ENCODE measurements at places on chromosomes 6 and 20.
A peak's percentile ranks its signal among the peaks of the same experiment; 100 is the strongest.

GRCh38 chr20:5189917-5190316 lies 63.1 kb downstream of the CDS2 start:
- no peak for DNase-seq
- H3K27me3 ChIP-seq, result no peaks in the 10 kb centered on the region
- H3K4me3 ChIP-seq, result no peak overlapping the region
- H3K36me3 ChIP-seq, result peaks cover 7% of the 10 kb centered on the region

GRCh38 chr6:39695447-39695846 lies 29.8 kb downstream of the KIF6 start:
- no peak overlapping the region for H3K4me3 ChIP-seq
- DNase-seq, result no peak
- no peak overlapping the region for H3K27ac ChIP-seq
- H3K27me3 ChIP-seq, result no peaks in the 10 kb centered on the region
- no peaks in the 10 kb centered on the region for H3K36me3 ChIP-seq

GRCh38 chr20:17647391-17648314 lies 34.4 kb downstream of the RRBP1 start:
- DNase-seq, result no peak
- H3K4me3 ChIP-seq, result no peak overlapping the region
- no peaks in the 10 kb centered on the region for H3K27me3 ChIP-seq
- no peaks in the 10 kb centered on the region for H3K36me3 ChIP-seq
- peak overlapping the region; percentile 28 for H3K27ac ChIP-seq
- peaks cover 78% of the 10 kb centered on the region for H3K4me1 ChIP-seq

DNA sequence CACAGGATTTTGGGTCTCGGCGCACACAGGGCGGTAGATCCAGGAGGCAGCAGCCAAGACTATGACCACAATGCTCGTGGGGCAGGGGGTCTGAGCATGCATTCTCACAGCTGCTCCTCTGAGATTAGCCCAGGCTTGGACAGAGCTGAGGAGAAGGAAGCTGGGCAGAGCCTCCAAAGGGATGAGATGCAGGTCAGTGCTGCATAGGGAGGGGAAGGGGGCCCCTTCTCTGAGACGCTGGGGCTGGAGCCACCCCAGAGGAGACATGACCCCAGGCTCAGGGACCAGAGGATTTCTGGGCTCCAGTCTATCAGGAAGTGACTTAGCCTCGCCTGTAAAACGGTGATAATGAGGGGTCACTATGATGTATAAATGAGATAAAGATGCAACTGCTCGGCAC lies 93.9 kb downstream of the BFSP1 start:
- H3K27ac ChIP-seq, result no peak overlapping the region
- H3K4me1 ChIP-seq, result no peaks in the 10 kb centered on the region
- no peak overlapping the region for H3K4me3 ChIP-seq
- DNase-seq, result no peak

GRCh38 chr6:127199470-127199869 lies 67.2 kb upstream of the RNF146 start:
- no peak for DNase-seq
- no peak overlapping the region for H3K4me3 ChIP-seq
- no peaks in the 10 kb centered on the region for H3K4me1 ChIP-seq
- no peak overlapping the region for H3K27ac ChIP-seq
- no peaks in the 10 kb centered on the region for H3K36me3 ChIP-seq

- H3K4me3 ChIP-seq, result no peak overlapping the region
- peaks cover 9% of the 10 kb centered on the region for H3K4me1 ChIP-seq
- H3K27me3 ChIP-seq, result no peaks in the 10 kb centered on the region
- no peak for DNase-seq
- H3K27ac ChIP-seq, result no peak overlapping the region
Observed at GRCh38 chr20:9306521-9306920, 207.9 kb upstream of the LAMP5 start.

DNA sequence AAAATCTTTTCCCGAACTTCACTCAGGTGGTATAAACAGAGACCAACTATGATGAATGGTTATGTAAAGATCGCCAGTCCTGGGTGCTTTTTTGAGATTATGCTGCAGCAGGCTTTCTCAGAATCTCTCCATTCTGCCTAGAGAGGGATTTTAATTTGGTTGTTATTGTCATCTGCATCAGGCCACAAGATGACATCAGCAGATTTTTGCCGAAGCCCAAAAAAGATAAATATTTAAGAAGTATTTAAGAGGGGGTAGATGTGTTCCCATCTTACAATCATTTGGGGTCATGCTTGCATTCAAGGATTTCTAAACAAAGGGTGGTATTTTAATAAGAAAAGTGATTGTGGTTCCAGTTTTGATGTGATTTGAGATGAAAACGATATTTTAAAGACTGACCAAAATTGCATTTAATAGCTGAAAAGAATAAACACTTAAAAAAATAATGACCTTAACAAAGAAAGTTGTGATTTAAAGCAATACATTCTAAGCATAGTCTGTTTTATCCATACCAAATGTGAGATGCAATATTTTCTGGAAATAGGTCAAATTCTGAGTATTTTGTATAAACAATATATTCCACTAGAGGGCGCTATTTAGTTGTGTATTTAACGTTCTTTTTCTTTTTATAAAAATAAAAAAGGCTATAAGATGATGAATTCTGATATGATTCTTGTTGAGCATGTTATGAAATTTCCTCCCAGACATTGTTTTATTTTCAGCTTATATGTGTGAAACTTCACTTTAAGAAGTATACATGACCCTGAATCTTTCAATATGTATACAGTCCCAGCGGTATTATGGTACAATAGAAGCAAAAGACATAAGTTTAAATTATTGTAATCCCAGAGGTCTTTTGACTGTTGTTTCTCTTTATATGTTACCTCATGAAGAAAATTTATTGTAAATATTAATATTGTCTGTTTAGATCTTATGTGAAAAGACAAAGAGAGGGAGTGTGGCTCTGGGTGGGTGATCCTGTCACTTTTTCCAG lies 51.0 kb upstream of the ZFP64 start:
- H3K4me1 ChIP-seq, result no peaks in the 10 kb centered on the region
- H3K27ac ChIP-seq, result no peak overlapping the region
- DNase-seq, result no peak
- H3K36me3 ChIP-seq, result no peaks in the 10 kb centered on the region
- H3K27me3 ChIP-seq, result no peaks in the 10 kb centered on the region

DNA sequence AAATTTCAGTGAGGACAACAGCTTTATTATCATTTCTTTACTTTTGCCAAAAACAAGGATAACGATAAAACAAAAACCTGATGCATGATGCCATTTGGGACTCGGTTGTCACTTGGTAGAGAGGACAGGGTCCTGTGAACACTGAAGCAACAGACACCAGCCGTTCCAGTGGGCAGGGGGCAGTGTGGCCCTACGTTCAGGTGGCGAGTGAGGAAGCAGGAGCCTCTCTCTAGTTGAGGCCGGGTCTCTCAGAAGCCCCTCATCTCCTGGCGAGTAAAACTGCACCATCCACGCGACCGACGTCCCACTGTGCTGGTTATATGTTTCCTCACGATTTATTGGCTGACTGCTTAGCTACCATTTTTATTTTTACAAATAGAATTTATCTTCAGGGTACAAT lies 231.6 kb downstream of the THBS2 start:
- no peak overlapping the region for H3K4me3 ChIP-seq
- no peaks in the 10 kb centered on the region for H3K4me1 ChIP-seq
- H3K27ac ChIP-seq, result no peak overlapping the region
- DNase-seq, result no peak
- H3K36me3 ChIP-seq, result no peaks in the 10 kb centered on the region
- no peaks in the 10 kb centered on the region for H3K27me3 ChIP-seq

DNA sequence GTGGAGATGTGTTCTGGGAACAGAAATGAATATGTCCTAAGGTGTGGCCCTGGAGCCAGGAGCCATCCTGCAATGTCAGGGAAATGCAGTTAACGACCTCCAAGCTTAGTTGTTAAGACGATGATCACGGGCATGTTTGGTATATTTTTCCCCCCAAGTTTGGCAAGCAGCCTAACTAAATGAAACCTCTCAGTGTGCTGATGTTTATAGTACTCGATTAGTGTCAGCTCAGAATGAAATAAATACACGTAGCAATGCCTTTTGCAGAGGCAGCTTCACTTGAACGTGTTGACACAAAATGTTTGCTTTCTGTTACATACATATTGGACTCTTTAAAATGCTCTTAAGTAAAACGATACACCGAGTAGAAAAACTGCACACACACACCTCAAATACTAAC lies 76.2 kb upstream of the OLIG3 start:
- no peak for DNase-seq
- no peak overlapping the region for H3K27ac ChIP-seq
- no peak overlapping the region for H3K4me3 ChIP-seq
- no peaks in the 10 kb centered on the region for H3K36me3 ChIP-seq

GRCh38 chr6:79403563-79403962 lies 133.7 kb downstream of the LCA5 start:
- H3K36me3 ChIP-seq, result no peaks in the 10 kb centered on the region
- DNase-seq, result no peak
- no peaks in the 10 kb centered on the region for H3K27me3 ChIP-seq
- no peak overlapping the region for H3K27ac ChIP-seq
- no peaks in the 10 kb centered on the region for H3K4me1 ChIP-seq
- H3K4me3 ChIP-seq, result no peak overlapping the region

DNA sequence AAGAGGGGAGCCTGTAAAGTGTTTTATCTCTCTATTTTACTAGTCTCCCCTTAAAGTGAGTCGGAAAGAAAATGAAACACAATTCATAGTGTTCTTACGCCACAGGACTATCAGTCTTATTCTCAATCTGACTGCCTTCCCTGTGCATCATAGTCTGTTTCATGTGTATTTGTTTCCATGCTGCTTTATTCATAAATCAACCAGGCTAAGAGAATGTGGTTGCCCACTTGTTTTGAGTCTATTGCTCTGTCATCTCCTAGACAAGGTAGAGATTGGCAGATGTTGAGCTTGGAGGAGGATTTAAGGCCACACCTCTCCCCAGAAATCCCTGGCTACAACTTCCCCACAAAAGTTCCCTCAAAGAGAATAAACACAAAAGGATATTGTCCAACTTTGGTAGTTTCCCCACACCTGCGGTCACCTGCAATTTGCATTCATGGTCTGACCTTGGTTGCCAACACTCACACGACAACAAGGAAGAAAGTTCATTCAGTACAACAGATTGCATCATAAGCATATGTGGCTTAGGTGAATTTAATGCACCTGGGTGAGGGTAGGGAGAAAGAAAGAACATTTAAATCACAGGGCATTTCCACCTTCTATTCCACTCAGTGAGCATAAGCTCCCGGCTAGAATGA lies 167.1 kb upstream of the FBXL4 start:
- no peaks in the 10 kb centered on the region for H3K4me1 ChIP-seq
- no peak overlapping the region for H3K4me3 ChIP-seq
- H3K36me3 ChIP-seq, result no peaks in the 10 kb centered on the region
- no peak for DNase-seq

- H3K27ac ChIP-seq, result no peak overlapping the region
- no peaks in the 10 kb centered on the region for H3K27me3 ChIP-seq
- no peaks in the 10 kb centered on the region for H3K4me1 ChIP-seq
Observed at GRCh38 chr6:13278164-13278563, 50.2 kb downstream of the TBC1D7 start.

DNA sequence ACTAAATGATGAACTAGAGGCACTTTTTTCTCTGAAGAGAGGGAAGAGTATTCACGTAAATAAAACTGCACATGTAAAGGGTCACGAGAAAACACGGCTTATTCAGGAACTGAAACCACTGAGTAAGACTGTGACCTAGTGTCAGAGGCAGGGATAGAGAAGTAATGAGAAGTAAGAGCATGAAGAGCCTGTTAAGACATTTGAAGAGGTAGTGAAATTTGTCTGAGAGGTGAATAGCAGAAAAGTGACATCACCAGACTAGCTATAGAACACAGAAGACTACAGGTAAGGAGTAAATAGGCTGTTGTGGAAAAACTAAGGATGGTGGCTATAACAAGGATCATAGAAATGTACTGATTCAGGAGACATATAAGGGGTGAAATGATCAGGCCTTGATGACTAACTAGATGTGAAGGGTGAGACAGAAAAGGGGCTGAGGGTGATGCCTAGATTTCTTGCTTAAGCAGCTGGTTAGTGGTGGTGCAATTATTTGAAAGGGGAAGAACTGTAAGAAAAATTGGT lies 76.8 kb downstream of the REV3L start:
- H3K27ac ChIP-seq, result no peak overlapping the region
- DNase-seq, result no peak
- peaks cover 39% of the 10 kb centered on the region for H3K36me3 ChIP-seq
- H3K4me1 ChIP-seq, result peaks cover 4% of the 10 kb centered on the region

DNA sequence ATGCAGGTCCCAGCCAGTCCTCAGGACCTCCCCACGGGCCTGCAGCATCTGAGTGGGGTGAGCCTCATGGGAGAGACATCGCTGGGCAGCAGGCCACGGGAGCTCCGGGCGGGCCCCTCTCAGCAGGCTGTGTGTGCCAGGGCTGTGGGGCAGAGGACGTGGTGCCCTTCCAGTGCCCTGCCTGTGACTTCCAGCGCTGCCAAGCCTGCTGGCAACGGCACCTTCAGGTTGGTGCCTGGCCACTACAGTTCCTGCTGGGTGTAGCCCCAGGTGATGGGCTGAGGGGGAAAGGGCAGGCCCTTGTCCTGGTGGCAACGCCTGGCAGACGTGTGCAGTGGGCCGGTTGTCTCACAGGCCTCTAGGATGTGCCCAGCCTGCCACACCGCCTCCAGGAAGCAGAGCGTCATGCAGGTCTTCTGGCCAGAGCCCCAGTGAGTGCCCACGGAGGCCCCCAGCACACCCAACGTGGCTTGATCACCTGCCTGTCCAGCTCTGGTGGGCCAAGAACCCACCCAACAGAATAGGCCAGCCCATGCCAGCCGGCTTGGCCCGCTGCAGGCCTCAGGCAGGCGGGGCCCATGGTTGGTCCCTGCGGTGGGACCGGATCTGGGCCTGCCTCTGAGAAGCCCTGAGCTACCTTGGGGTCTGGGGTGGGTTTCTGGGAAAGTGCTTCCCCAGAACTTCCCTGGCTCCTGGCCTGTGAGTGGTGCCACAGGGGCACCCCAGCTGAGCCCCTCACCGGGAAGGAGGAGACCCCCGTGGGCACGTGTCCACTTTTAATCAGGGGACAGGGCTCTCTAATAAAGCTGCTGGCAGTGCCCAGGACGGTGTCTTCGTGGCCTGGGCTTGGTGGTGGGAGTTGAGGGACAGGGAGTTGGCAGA lies 787 bp upstream of the TNFRSF6B start:
- no peak overlapping the region for H3K4me3 ChIP-seq
- no peaks in the 10 kb centered on the region for H3K36me3 ChIP-seq

DNA sequence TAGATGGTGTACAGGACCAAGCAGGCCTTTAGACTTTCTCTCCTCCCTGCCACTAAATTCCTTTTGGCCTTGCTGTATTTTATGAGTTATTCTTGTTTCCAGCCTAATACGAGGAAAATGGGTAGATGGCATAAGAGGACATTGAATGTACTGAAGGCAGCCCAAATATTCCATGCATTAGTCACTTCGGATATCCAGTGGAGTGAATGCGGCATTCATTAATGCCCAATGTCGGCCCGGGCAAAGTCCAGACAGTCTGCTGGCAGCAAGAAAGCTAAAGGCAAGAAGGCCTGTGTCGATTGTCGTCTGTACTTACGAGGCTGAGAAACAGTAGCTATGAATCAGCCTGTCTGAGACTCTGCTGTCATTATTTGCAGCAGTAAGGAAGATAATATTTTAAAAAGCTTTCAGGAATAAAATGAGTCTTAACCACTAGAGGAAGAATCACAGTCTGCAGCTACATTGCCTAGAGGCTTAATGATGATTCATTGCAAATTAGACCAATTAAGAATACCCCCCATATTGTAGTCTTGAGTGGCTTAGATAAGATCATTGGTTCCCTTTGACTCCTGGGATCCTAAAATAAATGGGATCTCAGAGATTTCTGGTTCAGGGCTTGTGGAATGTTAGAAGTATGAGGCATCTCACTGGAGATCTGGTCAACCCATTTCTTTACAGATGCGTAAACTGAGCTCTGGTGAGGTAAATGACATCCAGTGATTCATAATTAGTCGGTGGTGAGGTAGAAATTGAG lies 534.1 kb upstream of the JAG1 start:
- H3K27ac ChIP-seq, result no peak overlapping the region
- no peak for DNase-seq
- H3K36me3 ChIP-seq, result no peaks in the 10 kb centered on the region

Data from vagina (tissue), 2 donors.